Fibroblast of gingiva (primary cell): ENCODE measurements at places on chromosomes 13 and 19.

DNA sequence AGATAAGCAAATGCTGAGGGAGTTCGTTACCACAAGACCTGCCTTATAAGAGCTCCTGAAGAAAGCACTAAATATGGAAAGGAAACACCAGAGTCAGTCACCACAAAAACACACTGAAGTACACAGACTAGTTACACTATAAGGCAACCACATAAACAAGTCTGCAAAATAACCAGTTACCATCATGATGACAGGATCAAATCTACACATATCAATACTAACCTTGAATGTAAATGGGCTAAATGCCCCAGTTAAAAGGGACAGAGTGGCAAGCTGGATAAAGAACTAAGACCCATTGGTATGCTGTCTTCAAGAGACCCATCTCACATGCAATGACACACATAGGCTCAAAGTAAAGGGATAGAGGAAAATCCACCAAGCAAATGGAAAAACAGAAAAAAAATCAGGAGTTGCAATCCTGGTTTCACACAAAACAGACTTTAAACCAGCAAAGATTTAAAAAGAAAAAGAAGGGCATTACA, 26.6 kb downstream of the CCDC122 start:
- DNase-seq = no peak

DNA sequence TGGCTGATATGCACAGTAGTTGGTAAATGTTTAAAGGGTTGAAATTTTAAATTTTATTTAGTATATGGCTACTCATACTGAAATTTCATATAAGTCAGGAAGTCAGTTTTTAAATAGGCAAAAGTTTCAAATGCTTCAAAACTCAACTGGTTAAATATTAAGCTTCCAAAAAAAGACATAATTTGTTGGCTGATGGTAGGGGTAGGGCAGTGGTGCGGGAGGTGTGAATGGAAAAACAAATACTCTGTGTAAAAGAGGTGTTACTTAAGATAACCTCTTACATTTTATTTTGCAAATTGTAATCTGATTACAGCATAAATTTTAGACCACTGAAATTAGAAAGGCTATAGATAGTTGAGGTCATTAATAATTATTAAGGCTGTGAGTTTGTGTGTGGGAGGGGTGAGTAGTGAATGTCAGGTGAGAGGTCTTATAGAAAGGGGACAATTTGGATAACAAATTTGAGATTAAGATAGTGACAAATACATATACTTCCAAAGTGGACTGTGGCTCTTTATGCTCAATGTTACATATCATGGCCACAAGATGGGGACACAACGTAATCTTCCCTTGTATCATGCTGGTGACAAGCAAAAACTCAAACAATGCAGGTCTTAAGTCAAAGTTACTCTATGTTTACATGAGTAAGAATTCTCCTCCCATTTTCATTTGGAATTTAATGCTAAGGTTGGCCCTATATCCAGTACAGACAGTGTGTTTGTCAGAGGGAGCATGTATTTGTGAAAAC, 36.6 kb upstream of the OXGR1 start:
- DNase-seq = peak; percentile 61

GRCh38 chr13:23372264-23372906, 61.1 kb downstream of the SACS start:
- no peak for DNase-seq

DNA sequence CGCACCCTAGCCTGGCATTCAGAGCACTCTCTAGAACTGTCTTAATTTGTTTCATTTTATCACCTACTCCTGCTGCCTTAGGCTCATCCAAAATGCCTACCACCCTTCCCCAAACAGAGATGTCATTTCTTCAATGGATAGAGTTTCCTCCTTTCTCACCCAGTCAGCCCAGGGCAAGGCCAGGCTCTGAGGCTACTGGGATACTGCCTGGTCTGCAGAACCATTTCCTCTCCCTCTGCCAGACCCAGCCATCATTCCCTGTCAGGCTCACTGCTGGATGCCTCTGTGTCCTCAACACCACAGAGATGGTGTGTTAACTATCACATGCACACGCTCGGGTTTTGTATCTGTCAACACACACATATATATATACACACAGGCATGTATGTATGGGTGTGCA, 47.2 kb downstream of the C13orf42 start:
- DNase-seq = no peak

DNA sequence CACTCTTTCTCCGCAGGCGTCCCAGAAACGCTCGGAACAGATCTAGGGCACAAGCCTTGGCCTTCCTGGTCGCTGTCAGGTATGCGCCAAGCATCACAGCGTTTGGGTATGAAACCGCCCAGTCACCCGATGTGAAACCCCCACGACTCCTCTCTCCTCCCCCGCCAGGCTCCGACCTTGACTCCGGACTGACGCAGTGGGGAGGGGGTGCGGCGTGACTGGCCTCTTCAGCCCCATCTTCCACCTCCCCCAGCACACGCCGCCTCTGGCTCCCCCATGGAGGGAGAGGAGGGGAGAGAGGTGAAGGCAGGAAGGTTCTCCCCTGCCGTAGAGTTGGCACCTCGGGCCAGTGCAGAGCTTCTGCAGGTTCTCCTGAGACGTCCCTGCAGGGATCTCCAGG, 22.0 kb upstream of the ARHGEF7 start:
- no peak for DNase-seq

DNA sequence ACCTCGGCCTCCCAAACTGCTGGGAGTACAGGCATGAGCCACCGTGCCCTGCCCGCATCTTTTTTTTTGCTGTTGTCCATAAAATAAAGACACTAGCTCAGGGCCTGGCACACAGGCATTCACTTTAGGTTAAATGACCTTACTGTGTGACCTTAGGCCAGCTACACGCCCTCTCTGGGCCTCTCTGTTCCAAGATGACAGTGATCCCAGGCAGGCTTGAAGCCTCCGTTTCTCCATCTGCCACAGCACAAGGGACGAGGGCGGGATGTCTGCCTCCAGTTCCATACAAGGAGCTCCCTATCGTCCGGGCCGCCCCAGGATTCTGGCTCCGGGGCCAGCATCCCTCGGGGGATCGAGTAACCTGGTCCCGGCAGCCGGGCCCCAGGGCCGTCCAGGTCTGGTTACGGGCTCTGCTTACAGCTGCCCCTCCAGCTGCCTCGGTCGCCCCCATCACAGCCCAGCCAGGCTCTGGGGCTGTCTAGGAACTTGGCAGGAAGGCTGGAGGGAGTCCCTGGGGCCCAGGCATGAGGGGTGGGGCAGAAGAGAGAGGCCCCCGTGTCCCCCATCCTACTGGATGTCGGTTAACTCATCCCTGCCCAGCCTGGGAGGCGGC, 11.9 kb upstream of the SEMA6B start:
- DNase-seq = no peak

DNA sequence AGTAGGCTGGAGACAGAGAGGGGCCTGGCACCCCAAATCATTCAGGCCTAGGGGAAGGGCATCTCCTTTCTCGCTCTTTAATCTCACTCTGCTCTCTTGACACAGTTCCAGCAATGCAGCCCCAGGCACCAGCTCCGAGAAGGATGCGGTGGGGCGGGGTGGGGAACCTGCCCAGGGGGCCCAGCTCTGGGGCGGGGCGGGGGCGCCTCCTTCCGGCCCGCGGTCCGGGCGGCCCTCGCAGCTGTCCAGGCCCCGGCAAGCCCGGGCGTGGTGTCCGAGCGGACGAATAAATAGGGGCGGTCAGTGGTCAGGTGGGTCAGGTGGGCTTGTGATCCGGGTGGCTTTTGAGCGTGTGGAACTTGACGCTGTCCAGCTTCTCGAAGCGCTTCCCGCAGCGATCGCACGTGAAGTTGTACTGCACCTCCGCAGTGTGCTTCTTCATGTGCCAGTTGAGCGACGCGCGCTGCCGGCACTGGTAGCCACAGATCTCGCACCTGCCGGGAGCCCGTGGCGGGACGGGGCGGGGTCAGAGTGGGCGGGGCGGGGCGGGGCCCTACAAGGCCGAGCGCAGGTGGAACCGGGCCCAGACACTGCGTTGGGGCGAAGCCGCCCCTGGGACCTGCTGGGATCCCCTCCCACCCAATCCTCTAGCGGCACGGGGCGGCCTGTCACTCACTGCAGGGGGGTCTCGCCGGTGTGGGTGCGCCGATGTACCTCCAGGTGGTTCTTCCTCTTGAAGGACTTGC, 2.7 kb upstream of the ELAVL3 start:
- no peak for DNase-seq
